ENCODE measurements at places on chromosomes 7 and 10. TPM values are rescaled to one million over a fixed set of nuclear protein-coding genes. Genes with fewer than 3 reads are reported as not detected.

DNA sequence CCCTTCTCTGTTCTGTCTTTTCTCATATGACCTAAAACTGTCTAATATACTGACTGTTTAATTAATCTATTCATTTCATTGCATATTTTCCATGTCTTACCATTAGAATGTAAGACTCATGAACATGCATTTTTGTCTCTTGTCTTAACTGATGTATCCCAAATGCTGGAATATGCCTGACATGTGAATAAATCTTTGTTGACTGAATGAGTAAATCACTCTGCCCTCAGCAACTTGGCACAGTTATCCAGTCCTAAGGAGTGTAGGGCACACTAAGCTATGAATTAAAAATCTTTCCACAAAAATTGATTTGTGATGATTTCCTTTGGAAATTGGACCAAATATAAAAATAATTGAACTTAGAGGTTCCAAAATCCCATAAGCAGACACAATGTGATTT, 111.3 kb downstream of the ETV1 start:
- no peak for DNase-seq

DNA sequence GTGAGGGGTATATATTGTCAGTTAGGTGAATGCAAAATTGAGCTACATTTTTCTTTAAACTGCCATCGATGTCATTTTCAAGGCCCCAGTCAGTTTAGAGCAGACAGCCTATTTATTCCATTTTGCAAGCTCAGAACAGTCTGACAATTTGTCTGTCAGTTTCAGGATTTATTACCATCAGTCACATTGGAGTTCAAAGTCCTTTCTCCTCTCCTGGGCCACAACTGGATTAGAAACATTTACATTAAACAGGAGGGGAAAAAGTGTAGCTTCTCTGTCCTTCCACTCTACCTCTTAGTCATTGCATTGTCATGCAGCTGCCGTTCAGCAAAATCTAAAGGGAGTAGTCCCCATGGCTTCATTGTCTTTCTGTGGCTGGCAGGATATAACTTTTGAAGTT, 3.5 kb upstream of the GHITM start:
- DNase-seq = no peak

DNA sequence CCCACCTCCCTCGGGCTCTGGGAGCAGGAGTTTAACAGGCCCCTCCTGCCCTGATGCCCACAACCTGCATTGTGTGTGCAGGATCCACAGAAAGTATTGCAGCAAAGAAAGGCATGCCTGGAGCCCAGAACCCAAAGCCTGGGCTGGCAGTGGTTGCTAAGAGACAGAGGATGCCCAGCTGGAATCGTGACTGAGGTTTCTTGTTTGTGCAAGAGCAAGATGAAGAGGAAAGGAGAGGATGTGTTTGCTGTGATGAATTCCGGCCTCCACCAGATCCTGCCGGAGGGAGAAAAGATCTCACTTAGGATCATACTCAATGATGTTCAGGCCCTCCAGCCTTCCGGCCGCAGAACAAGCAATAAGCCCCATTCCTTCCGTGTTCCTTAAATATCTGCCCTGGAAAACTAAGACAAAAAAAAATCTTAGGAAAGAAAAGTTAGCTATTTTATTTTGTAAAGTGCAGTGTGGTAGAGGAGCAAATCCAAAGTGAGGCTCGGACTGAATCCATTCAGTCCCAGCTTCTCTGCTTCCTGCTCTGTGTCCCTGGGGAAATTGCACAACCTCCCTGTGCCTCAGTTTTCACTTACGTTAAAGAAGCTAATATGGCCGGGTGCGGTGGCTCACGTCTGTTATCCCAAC, 57.1 kb downstream of the SLIT1 start:
- DNase-seq = no peak

STAG3 gene
- total RNA-seq = not detected

GRCh38 chr10:13739183-13739582, 152.4 kb downstream of the PRPF18 start:
- no peak for DNase-seq

DNA sequence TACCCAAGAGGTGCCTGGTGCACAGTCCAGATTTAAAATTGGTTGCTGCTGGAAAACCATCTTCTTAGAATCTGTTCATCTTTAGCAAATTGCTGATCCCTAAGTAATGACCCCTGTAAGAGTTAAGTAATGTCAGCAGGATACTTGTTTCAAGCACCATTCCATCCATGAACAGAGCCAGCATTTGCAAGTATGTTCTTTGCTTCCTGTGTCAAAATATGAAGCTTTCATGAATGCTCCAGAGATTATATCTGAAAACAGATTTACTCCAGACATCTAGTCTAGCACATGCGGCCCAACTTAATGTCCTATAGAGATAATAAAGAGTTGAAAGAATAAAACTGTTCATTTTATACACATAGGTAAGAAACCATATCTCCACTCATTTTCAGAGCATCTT, 98.7 kb upstream of the ZNF438 start:
- DNase-seq = no peak

DNA sequence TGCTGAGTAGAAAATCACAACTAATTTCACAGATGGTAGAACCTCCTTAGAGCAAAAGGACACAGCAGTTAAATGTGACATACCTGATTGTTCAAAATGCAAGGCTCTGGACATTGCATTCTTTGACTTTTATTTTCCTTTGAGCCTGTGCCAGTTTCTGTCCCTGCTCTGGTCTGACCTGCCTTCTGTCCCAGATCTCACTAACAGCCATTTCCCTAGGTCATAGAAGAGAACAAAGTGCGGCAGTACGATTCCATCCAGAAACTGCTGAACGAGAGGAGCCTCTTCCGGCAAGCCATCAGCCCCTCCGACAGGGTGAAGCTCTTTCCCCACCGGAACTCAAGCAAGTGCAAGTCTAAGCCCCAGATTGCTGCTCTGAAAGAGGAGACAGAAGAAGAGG, 186.9 kb downstream of the CFTR start:
- DNase-seq = no peak

DNA sequence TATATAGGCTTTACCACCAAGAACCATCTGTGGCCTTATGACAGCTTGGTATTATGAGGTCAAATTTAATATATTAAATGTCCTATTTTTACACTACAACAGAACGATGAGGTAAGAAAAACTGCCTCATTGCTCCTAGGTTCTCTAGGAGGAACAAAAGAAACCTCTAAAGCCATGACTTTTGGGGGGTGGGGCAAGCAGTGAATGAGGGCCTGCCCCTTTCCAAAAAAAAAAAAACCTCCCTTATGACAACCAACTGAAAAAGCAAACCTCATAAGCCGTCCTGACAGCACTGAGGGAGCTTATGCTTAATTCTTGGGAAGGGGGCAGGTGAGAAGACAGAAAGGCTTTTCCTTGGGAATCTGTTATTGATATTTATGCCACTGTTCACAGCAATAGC, 116.6 kb downstream of the KMT2E start:
- DNase-seq = no peak

DNA sequence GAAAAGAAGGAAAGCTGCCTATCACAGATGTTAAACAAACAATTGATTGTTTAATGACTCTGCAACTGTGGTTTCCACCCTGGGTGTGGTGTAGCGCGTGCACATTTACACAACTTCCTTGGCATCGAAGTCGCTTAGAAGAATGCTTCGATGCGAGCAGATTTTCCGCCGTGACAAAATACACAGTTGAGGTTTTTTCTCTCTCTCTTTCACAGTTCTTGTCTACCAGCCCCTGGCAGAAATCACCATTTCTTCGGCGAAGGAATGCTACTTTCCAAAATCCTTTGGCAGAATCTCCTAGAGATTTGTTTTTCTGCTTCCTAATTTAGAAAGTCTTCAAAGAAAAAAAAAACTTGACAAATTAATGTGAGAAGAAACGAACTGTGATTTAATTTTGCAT, 70.7 kb upstream of the C1QL3 start:
- DNase-seq = no peak

DLG5 gene
- total RNA-seq = 14.6 TPM

Measured in NCI-H460 (cell line).